ENCODE measurements at places on chromosomes 12 and 14.

DNA sequence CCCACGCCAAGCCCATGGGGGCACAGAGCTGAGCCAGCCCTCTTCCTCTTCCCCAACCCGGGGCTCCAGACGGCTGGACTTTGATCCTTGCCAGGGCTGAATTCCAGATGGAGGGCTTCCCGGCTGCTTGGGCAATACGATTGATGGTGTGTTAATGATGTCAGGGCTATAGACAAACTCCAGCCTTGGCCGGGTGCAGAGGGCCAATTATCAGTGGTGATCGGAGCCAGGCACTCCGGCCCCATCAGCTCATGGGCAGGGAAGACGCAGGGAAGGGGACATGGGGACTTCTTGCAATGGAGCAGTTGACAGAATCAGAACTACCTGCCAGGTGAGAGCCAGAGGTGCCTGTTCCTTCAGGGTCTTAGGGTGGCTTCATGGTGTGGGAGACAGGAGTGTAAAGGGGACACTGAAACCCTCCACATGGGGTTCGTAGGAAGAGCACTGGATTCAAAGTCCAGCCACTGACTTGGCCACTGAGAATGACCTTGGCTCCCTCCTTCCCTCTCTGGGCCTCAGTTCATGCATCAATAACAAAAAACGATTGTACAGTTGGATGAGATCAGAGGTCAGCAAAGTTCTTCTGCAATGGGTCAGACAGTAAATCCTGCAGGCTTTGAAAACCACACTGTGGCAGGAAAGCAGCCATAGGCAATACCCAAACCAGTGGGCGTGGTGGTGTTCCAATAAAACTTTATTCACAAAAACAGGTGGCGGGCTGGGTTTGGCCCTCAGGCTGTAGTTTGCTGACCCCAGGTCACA is 333.7 kb downstream of the MED13L start:
- no peak for DNase-seq

- DNase-seq, result no peak
Measured at GRCh38 chr14:88551094-88551870, 3.5 kb downstream of the PTPN21 start.

DNA sequence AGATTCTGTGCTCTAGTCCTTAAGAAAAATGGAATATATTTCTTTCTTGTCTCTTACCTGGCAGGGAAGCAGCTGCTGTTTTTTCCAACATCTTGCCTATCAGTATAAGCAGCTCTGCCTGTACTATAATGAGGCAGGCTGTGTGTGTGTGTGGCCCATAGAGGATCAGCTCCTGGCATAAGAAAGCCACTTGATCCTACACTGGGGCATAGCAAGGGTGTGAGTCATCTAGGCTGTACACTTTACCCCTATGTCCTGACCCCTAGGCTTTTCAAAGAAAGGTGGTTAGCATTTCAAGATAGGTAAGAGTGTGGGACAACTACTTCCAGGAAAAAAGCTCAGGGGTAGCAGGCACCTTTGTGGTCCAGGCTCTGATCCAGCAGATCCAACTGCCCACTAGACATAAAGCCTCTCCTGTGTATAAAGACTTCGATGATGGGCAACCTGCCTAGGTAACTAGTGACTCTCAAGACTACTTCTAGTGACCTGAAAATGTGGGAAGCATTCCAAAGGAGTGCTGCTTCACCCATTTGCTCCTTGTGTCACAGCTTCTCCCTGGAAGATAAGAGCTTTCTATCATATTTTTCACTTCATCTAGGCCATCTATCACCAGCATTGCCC is 4.9 kb upstream of the SENP1 start:
- DNase-seq, result no peak

GRCh38 chr12:104748356-104748755 is 209.7 kb downstream of the SLC41A2 start:
- DNase-seq, result no peak

- DNase-seq, result no peak
Measured at GRCh38 chr14:62682208-62682607, 363.1 kb downstream of the KCNH5 start.

All from esophagus squamous epithelium (tissue), 5 donors.